ENCODE measurements at places on chromosomes 13 and 19. TPM values are rescaled to one million over a fixed set of nuclear protein-coding genes. Genes with fewer than 3 reads are reported as not detected.

TNNI3 gene
- 143 TPM for polyA plus RNA-seq

DNA sequence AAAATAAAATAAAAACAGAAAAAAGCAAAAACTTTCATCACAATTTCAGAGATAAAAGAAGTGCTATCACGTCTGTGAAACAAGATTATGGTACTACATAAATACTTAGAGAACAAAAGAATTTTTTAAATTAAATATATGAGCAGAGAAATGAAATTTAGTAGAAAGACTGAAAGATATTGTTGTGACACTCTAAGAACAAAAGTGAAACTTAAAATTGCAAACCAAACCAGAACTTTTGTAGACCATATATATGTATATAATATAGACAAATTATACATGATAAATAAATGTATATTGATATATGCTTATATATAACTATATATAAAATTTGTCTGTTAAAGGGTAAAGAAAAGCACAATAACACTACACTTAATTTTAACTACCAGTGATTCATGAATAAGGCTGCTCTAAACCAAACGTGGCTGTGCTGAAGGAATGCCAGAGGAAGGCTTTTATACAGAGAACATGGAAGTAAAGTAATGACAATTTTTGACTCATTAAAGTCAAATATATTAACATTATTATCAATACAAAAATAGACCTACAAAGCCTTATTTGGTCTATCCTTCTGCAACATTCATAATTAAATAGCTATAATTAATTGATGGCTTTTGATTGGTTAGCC is 1516.7 kb upstream of the PCDH20 start:
- no peak for DNase-seq

DNA sequence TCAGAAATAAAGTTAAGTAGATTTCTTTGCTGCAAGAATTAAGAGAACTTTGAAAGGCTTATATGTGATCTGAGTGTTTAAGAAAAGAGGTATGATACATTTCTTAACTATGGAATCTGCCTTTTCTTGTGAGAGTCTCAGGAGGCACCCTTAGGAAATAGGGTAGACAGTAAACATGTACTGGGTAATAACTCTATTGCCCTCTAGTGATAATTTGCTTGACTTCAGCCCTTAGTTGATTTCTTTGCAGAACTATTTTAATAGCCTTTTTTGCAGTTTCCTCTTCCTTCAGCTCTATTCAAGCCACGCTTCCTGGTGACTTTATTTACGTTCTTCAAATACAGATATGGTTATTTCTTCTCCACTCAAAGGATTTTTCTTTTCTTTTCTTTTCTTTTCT is 37.0 kb upstream of the CCNA1 start:
- DNase-seq = no peak

CEACAM8 gene
- polyA plus RNA-seq = not detected

DNA sequence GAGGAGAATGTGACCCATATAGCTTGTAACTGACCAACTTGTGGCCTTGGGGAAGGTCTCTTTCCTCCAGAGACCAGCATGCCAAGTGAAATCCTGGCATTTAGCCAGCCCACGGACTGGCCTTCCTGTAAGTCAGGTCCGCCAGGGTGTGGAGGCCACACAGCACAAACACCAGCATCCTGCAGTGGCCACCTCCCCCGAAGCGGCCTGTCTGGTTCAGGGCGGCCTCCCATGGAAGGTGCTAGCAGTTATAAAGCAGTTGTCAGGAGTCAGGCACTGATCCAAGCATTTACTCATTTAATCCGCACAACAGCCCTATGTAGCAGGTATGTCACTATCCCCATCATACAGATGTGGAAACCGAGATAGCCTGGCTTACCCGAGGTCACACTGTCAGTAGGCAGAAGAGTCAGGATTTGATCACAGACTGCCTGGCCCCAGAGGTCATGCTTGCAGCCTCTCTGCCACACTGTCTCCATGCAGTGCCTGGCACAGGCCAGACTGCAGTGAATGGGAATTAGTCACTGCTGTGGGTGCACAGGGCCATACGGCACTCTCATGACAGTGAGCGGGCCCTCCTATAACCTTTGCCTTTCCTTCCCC is 36.7 kb downstream of the CAPN12 start:
- DNase-seq = no peak

GGN gene
- polyA plus RNA-seq = 0.15 TPM

DNA sequence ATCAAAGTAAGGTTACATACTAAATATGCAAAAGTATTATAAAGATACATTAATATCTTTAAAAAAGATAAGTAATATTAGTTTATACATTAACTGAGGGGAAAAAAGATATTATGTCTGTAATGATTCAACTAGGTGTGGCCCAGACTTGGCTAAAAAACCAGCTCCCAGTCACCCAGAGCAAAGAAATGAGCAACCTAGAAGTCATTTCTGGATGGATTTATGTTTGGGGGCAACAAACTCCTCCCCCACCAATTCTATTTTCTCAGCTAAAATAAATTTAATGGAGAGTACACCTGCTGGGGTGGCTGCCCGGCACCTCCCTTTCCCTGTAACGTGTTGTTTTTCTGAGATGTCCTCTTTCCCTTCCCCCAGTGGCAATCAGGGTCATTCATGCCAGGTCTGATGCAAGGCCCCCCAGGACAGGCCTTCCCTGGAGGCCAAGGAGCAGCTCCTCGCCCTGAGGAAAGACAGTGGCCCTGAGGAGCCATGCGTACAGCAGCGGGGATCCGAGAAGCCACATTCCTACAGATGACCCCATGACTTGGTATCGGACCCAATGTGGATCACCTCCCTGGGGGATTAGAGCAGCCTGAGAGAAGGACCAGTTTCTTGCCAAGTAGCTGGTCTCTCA is 78.6 kb upstream of the DOCK9 start:
- no peak for DNase-seq

BAX gene
- polyA plus RNA-seq = 69.6 TPM

- DNase-seq = no peak
These were observed 63.4 kb downstream of the RAP2A start for GRCh38 chr13:97497400-97497799.

DNA sequence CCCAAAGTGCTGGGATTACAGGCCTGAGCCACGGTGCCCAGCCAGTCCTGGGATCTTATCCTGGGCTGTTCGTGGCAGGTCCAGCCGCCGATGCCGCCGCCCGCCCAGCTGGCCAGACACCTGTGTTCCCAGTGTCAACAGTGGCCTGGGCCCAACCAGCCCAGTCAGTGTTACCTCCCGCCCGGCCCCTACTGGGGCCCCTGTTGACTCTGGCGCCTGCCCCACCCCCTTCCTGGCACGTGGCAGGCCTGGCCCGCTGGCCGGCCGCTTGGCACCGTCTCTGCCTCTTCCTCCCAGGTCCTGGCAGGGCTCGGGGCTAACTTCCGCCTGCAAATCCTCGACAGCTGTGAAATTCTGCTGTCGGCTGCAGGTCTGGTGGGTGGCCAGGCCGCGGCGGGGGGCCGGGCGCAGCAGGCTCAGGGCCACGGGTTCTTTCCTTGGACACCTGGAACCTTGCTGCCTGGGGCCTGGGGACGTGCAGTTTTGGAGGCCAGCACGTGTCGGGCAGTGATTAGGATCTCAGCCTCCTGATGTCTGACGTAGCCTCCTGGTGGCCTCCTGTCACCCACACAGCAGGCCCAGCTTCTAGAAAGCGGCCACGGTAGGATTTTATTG is 9.1 kb downstream of the ARID3A start:
- no peak for DNase-seq

DNA sequence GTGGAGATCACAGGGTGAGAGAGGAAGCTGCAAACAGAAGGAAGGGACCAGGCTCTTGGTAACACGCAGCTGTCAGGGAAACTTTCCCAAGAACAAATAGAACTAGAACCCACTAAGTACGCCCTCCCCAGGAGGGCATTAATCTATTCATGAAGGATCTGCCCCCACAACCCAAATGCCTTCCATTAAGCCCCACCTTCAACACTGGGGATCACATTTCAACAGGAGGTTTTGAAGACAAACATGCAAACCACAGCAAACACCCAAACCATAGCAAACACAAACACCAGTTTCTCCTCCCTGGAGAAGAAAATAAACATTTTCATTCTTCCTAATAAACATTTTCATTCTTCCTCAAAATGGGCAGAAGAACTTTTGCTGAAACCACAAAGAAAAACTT is 329.6 kb downstream of the EFNB2 start:
- DNase-seq = no peak

DNA sequence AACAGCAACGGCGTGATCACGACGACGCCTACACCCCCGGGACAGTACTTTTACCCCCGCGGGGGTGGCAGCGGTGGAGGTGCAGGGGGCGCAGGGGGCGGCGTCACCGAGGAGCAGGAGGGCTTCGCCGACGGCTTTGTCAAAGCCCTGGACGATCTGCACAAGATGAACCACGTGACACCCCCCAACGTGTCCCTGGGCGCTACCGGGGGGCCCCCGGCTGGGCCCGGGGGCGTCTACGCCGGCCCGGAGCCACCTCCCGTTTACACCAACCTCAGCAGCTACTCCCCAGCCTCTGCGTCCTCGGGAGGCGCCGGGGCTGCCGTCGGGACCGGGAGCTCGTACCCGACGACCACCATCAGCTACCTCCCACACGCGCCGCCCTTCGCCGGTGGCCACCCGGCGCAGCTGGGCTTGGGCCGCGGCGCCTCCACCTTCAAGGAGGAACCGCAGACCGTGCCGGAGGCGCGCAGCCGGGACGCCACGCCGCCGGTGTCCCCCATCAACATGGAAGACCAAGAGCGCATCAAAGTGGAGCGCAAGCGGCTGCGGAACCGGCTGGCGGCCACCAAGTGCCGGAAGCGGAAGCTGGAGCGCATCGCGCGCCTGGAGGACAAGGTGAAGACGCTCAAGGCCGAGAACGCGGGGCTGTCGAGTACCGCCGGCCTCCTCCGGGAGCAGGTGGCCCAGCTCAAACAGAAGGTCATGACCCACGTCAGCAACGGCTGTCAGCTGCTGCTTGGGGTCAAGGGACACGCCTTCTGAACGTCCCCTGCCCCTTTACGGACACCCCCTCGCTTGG is 966 bp downstream of the JUNB start:
- peak; percentile 87 for DNase-seq

- DNase-seq = no peak
These were observed 6.1 kb upstream of the GSK3A start for GRCh38 chr19:42248270-42249148.

- DNase-seq = no peak
These were observed 26.8 kb downstream of the CKM start for GRCh38 chr19:45295873-45296272.

- no peak for DNase-seq
These were observed 448.2 kb downstream of the LIG4 start for GRCh38 chr13:107767119-107767518.

DNA sequence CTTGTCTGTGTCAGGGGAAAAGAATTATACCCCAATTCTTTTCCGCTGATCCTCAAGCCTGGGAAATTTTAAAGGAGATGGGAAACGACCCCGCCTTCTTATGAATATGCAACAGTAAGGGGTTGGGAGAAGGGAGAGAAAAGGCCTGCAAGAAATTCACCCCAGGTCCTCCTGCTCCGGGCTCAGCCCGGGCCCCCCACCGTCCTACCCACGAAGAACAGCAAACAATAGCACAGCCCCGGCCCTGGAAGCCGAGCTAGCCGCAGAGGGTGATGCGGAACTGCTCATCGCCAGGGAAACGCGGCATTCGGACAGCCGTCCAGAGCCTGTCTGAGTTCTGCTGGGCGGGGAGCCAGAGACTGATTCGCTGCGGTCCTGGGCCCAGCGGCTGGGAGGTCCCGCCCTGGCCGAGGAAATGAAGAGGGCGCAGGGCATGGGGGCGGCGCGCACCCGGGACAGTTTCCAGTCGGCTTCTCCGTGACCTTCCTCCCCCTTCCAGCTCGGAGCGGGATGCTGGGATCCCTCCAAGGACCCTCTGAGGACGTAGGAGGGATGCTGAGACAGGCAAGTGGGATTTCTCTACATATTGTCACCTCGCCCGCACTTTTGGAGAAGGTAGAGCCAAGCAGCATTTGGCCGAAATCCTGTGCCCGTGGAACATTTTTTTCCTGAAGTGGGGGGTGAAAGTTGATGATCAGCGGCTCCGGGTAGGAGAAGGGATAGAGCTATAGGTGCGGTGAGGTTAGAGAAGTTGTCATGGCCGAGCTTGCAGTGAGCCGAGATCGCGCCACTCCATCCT is 82.3 kb upstream of the C1QTNF9B start:
- DNase-seq = no peak

DNA sequence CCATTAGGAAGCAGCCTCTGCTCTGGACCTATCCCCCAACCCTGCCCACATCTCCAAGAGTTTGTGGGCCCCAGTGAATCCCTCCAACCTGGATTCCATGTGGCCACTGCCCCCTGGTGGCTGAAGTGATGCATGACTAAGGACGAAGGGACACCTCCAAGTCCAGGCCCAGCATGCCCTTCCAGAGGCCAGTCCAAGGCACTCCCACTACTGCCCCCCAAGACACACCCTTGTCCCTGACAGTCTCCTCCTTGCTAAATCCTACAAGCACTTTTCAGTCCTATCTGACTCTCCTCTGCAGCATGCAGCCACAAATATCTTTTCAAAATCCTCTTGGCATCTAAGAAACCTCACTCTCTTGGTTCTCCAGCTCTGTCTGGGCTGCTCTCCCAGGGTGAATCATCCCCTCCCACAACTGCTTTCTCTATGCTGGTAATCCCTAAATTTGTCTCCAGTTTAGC is 33.0 kb downstream of the DEDD2 start:
- DNase-seq = peak; percentile 86

DNA sequence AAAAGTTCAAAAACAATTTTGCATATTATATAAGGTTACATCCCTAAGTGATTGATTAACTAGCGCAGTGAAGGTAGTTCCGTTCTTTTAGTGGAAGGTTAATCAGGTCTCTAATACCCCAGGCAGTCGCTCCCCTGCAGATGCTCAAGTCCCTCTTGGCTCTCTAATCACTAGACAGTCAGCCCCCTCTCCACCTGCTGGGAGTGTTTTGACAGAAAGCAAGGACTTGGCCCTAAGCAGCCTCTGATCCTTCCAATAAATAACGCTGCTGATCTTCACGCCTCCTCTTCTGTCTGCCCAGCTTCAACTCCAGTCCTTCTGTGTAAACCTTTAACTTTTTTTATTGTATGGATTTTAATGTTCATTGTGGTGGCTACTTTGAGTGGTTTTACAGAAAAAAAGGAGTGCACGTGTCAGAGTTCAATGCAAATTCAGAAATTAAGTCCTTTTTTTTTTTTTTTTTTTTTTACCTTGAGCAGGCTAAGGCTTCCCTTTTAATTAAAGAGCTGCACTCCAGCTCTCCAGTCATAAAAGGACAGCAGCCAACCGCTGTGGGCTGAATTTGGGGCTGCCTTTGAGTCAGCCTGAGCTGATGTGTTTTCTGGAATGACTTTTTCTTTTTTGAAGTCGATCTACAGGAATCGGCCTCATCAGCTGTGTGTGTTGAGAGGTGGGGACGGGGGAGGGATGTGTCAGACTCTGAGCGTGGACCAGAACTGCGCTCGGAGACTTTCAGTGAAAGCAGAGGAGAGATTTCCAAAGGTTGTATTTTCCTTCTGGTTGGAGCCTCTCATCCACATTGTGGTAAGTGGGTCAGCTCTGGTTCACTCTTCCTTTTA is 33.8 kb upstream of the MYO16 start:
- DNase-seq = peak; percentile 28

LRRC63 gene
- polyA plus RNA-seq = 0.19 TPM

GRCh38 chr13:95426631-95427030 is 125.4 kb upstream of the ABCC4 start:
- no peak for DNase-seq

GRCh38 chr13:112469071-112469745 is 93.1 kb downstream of the SPACA7 start:
- DNase-seq = no peak
